ENCODE measurements at places on chromosomes 11 and 22.

GRCh38 chr11:908273-908672 lies 2.3 kb downstream of the CHID1 start:
- no peak for DNase-seq

- no peak for DNase-seq
Observed at GRCh38 chr11:99567334-99567956, 546.7 kb downstream of the CNTN5 start.

- DNase-seq, result no peak
Observed at GRCh38 chr11:72816404-72816990, 2.3 kb downstream of the ATG16L2 start.

- DNase-seq, result no peak
Observed at GRCh38 chr11:26549176-26549575, 22.9 kb downstream of the MUC15 start.

DNA sequence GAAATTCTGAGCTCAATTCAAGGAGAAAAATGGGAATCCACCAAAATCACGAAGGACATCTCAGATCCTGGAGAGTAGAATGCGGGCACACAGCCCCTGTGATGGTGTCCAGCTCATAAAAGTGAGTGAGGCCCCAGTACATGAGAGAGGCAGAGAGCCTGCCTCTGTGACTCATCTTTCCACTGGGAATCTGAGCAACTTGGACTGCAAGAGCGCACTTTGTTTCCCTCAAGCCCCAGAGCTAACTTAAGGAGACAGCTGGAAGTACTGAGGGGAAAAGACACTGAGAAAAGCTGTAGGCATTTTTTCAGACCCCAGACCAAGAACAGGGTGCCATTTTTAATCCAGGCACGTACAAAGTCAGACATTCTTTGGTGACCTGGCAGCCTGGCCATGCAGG lies 273.7 kb downstream of the C11orf87 start:
- no peak for DNase-seq

GRCh38 chr11:2307501-2308331 lies 5.9 kb downstream of the TSPAN32 start:
- DNase-seq, result no peak

DNA sequence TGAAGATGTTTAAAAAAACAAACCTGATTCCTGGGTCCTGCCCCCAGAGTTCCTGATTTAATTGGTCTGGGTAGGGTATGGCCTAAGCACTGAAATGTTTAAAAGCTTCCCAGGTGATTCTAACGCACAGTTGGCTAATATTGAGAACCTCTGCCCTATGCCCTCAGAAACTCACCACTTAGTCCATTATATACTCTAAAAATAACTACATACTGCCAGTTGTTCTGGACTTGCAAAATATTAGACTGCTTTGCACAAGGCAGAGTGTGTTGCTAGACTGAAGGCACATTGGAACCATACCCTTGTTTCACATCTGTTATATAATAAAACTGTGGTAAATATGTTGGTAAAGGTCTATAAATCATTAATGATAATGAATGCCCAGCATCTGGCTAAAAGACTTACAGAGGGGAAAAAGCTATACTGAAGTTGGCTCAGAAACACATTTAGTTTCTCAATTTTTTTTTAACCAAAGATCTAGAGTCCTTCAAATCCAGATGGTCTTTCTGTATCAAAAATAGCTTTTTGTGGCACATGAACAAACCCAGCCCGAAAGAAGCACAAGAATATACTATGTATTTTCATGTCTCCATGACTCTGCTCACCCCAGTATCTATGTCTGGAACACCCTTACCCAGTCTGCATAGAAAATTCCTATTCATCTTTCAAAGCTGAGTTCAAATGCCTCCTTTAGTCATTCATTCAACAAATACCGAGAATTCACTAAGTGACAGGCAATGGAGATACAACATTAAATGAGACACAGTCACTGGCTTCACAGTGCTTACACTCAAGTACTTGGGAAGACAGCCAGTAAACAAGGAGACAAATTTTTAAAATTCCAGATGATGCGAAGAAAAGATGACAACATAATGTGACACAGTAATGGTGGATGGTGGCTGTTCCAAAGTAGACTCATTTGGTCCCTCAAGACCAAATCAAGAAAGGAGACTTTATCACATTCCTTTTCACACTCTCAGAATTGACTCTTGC lies 44.1 kb downstream of the RBFOX2 start:
- no peak for DNase-seq

- DNase-seq, result no peak
Observed at GRCh38 chr11:68455485-68455884, 5.1 kb upstream of the PPP6R3 start.

All from CD4-positive, alpha-beta T cell treated with Interleukin-4 for 4 hours (primary cell).